GOT3 (cell line): ENCODE measurements at places on chromosomes 2 and 18.

DNA sequence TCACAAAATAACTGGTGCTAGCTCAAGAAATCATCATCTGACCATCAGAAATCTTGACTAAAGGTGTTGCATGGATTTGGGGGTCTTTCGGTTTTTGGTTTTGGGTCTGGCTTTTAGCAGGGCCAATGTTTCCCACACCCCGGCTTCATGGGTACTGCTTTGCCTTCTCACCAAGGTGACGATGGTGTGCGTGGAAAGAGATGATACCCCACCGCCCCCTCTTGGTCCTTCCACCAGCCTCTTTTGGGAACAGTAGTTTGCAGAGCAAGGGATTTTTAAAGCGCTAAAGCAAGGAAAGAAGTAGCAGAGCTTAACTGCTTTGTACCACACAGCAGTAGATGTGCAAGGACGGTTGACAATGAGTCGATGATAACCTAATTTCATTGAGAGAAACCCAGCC lies 42.3 kb downstream of the BOLA3 start:
- DNase-seq = no peak

GRCh38 chr2:233775414-233775813 lies 2.7 kb upstream of the MROH2A start:
- DNase-seq = no peak

DNA sequence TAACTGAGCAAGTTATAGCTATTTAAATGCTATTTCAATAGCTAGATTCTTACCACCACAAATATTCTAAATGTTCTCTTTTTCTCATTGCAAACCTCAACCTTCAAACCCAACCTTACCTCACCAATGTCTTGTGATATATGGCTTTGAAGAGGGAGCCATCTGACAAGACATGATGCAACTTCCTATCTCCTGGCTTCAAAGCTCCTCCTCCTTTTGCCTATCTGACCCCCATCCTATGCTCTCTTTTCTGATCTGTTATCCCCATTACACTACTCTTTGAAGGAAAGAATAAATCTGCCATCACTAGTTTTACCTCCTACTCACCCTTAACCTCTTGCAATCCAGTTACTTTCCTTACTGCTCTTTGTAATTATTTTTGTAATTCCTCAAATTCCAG lies 235.6 kb upstream of the ZSWIM2 start:
- no peak for DNase-seq

DNA sequence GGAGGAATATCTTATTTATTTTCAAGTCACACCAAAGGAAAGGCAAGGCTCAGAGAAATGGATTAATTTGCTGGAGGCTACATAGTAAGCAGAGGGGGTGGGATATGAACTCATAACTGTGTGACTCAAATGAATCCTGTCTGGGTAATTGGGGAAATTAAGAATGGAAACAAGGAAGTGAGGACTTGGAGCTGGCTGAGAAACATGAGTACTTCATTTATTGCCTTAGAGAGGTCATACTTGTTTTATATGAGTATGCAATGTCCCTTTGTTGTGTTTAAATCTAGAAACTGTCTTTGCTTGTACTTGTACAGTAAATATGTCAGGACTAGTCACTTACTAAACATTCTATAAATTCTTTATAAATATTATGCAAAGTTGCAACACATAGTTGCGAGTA lies 2166.7 kb upstream of the PIK3C3 start:
- no peak for DNase-seq

DNA sequence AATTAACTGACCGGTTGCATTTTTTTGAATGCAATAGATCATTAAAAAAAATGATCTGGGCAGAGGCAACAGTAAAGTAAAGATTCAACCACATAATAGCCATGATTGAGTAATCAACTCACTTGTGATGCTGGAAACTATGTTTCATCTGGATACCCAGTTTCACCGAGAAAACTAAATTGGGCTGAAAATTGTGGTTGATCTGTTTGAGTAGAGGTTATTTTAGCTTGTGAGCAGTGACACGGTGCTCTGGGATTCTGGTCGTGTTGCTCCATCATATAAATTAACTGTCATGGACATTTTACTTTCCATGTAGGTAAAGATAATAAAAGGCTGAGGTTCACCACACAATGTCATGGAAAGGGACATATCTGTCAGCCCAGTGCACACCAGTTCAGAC lies 58.7 kb downstream of the CD226 start:
- no peak for DNase-seq

DNA sequence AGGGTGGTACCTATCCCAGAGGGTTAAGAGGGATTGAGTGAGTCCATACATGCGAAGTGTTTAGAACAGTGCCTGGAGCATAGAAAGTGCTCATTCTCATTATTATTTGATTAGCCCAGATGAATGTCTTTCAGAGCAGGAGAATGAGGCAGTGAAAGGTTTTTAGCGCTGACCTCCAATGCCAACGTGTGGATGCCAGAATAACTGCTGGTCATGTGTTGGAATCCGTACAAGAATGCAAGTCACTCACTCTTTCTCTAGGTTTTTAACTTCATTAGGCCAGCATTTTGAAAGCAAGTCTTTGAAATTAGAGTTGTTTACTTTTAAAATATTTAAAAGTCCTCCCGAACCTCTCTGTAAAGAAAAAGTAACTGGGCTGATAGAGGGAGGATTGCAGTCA lies 374.2 kb downstream of the EN1 start:
- no peak for DNase-seq

GRCh38 chr2:54773838-54774237 lies 50.4 kb downstream of the EML6 start:
- DNase-seq = no peak

DNA sequence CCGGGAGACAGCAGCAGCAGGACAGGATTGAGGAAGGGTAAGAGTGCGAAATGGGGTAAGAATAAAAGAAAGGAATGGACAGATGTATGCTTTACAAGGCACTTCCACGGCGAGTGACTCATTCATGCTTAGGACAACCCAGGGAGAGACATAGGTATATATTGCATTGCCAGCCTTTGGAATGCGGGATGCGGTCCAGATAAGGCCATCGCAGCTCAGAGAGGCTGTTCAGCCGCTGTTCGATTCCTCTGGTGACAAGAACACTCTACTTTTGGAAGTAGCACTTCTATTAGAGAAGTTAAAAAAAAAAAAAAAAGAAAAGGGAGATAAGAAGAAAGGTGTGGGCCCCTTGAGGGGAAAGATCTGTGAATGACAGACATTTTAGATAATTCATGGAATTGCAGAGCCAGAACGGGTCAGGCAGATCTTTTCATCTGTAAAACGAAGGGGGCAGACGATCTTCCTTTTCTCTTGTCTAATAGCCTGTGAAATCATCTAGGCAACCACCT lies 819 bp upstream of the NCOA1 start:
- DNase-seq = no peak

DNA sequence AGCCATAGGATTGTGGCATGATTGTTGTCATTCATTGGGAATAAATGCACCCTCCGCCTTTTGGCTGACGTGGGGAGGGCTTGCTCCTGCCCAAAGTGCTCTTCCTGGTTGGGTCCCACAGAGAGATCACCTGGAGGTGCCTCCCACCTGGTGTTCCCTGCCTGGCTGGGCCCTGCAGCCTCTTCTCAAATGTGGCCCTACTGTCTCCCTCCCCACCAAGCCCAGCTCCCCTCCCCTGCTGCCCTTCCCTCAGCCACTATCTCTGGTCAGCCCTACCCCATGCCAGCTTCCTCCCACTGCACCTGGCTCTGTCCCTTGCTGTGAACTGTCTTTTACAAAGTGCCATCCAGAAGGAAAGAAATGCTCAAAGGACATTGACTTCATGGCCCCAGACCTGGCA lies 173.4 kb downstream of the GLI2 start:
- DNase-seq = no peak

DNA sequence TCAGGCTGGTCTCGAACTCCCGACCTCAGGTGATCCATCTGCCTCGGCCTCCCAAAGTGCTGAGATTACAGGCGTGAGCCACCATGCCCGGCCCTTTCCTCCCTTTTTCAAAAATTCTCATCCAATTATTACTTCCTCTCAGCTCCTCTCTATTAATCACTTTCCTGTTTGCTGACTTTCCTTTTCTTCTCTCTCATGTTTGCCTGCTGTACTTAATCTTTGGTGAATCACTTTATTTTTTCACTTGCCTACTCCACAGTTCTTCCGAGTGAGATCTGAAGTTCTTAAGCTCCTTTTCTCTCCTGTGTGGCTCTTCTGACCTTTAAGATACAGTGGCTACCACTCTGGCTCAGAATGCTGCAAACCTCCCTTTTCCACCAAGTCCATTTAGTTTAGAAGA lies 126.3 kb upstream of the SERTAD2 start:
- DNase-seq = no peak

- no peak for DNase-seq
Observed at GRCh38 chr18:39039813-39040212, 1474.2 kb upstream of the CELF4 start.

DNA sequence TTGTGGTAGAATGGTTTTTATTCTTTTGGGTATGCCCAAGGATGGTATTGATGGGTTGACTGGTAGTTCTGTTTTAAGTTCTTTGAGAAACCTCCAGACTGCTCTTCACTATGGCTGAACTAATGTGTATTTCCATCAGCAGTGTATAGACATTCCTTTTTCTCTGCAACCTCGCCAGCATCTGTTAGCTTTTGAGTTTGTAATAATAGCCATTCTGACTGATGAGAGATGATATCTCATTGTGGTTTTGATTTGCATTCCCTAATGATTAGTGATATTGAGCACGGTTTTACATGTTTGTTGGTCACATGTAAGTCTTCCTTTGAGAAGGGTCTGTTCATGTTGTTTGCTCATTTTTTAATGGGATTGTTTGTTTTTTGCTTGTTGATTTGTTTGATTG lies 1348.7 kb upstream of the NXPH2 start:
- DNase-seq = no peak

- DNase-seq = no peak
Observed at GRCh38 chr2:118055512-118056164, 32.6 kb upstream of the INSIG2 start.

GRCh38 chr2:218002845-218003180 lies at the start of gene TNS1:
Gene TNS1, minus strand, starts transcription at chr2:218002995. Its CDS starts 123 bp downstream, at chr2:218002872.
- no peak for DNase-seq

DNA sequence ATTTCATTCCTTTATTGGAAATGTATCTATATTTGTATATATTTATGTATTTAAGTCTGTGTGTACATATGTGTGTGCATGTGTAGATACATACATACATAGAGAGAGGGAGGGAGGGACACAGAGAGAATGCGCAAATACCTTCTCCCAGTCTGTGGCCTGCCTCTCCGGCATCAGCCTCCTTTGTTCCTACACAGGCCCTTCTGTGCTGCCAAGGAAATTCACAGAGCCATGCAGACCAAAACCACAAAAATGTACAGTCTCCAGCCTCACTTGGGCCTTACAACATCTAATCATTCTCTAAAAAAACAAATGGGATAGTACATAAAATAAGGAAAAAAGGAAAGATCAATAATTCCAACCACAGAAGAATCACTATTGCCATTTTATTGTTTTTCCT lies 8.8 kb upstream of the CRACDL start:
- DNase-seq = no peak

DNA sequence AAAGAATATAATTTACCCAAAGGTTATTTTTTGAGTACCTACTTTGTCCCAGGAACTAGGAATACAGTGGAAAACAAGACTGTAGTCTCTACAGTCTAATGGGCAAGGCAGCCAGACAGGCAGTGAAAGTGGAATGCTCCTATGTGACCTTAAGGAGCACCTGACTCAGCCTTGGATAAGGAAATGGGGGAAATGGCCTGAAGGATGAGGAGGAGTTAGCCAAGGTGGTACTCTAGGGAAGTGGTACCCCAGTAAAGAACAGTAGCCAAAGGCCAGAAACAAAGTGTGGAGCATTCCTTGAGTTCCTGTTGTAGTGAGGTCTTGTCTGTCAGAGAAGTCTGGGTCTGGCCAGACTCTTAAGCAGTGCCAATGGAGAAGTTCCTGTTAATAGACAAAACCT lies 6.0 kb downstream of the ZNF397 start:
- no peak for DNase-seq

DNA sequence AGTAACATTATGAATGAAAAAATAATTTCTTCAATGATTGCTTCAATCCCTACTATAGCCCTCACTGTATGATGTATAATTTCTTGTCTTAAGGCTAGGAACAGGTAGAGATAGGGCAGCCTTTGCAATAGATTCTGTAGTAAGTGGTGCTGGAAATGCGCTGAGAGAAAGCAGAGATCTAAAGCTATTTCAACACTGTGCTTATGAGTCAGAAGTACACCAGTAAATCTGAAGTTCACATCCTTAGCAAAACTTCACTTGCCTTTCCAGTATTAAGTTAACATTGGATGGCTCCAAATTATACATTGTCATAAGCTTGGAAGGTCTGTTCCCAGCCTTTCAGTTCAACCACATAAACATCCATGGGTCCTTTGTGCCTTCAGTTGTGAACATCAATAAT lies 178.2 kb upstream of the EPHA4 start:
- DNase-seq = no peak

GRCh38 chr2:171160956-171161740 lies 455 bp upstream of the TLK1 start:
- DNase-seq = no peak

DNA sequence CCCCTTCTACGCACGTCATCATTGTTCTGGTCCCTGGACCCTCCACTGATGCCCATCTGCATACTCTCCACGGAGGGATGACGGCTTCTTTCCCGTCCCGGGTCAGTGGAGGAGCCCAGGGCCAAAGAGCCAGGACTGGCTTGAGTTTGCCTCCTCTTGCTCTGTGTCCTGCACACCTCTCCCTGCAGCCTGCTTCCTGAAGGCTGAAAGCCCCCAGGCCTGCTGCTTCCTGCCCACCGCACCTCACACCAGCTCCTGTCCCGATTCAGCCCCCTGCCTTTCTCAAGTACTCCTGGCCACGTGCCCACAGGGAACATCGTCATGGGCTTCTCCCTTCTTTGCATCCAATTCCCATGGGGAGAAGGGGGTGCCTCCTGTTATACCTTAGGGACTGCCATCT lies 7.1 kb downstream of the ADCY3 start:
- DNase-seq = no peak

DNA sequence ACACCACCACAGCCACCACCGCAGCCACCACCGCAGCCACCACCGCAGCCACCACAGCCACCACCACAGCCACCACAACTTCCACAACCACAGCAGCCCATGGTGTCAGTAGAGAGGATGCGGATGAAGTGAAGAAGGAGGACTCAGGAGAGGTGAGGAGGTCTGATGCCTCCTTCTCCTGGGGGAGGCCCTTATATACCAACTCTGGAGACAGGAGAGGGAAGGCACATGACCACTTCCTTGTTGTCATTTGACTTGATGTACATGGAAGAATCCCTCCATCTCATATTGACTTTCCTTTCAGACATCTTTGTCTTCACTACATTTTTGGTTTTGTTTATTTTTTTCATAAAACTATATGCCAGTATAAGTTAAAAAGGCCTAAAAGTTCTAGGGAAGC lies at the start of gene SCYGR3:
Gene SCYGR3 (minus strand): TSS at position 101 of the 400 bp plus-strand sequence. CDS start 0 bp downstream, at position 101.
- DNase-seq = no peak

GRCh38 chr2:175585496-175585895 lies 404.0 kb upstream of the ATP5MC3 start:
- DNase-seq = no peak
